ENCODE measurements at places on chromosomes 12 and 14.

DNA sequence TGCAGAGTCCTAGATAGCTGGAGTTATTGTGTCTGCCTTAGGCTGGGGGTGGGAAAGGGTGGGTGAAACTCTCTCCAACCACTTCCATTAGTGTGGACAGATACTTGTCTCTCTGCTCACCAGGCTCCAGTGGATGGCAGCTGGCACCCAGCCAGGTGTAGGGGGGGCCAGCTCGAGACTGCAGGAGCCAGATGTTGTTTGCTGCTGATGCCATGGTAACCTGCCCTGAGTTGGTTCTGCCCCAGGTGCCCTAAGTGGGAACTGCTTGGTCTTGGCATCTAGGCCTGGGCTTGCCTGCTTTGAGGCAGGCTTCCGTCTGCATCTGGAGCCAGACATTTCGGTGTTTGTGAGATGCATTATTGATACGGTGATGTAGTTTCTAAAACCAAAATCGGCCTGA, 82.2 kb downstream of the ADCK1 start:
- DNase-seq, result no peak

DNA sequence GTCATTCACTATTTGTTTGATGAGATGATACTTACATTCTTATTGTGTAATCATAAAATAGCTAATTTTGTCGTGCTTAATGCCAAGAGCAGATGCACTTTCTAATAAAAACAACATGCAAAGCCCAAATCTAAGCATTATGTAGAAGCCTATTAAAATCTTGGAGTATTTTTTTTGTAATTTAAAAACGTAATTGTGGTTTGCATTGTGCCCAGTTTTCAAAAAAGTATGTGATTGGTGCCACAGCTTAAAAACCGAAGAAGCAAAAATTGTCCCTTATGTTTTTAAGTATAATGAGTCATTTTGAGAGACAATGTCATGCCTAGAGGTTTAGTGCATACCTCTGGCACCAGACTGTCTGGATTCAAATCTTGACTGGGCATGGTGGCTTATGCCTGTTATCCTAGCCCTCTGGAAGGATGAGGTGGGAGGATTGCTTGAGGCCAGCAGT, 464.8 kb upstream of the RGS6 start:
- DNase-seq, result no peak

- no peak for DNase-seq
Observed at GRCh38 chr12:2960390-2960956, 1.3 kb downstream of the TEAD4 start.

GRCh38 chr12:50127546-50127945, 15.5 kb downstream of the COX14 start:
- no peak for DNase-seq

DNA sequence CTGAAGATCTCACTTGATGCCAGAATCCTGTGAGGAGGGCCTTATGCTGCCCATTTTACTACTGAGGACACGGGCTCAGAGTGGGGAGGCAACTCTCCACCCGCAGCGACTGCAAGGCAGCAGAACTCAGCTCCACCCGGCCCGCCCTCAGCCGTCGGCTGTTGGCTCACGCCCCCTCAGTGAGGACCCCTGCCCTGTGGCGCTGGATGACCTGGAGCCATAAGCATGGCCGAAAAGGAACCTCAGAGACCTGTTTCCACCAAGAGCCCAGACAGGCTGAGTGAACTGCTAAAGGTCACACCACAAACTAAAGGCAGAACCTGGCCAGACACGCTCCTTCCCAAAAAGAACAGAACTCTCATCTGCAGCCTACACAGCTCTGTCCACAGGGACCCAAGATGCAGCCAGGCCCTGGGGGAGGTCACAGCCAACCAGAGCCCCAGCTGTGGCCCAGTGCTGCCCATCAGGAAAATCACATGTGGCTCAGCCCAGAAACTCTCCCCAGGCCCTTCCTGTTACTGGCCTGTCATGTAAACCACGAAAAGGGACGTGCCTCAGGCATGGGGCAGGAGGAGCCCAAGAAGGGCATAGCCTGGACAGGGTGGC, 32.8 kb downstream of the CCNK start:
- no peak for DNase-seq

DNA sequence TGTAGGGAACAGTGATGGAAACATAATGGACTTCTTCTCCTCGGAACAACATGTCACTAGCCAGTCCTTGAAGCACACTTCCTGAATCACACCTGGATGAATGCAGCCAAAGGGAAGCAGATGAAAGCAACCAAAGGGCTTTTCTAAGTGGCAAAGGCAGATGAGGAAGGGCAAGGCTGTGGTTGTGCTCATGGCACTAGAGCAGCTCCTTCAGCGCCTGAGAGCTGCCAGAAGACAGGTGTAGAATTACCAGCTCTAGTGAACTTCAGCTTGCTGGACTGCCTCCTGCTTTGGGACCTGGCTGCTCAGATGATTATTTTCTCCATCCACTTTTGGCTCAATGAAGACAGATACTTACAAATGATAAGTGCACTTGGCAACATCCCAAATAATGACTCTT, 1372.1 kb upstream of the SEL1L start:
- no peak for DNase-seq

DNA sequence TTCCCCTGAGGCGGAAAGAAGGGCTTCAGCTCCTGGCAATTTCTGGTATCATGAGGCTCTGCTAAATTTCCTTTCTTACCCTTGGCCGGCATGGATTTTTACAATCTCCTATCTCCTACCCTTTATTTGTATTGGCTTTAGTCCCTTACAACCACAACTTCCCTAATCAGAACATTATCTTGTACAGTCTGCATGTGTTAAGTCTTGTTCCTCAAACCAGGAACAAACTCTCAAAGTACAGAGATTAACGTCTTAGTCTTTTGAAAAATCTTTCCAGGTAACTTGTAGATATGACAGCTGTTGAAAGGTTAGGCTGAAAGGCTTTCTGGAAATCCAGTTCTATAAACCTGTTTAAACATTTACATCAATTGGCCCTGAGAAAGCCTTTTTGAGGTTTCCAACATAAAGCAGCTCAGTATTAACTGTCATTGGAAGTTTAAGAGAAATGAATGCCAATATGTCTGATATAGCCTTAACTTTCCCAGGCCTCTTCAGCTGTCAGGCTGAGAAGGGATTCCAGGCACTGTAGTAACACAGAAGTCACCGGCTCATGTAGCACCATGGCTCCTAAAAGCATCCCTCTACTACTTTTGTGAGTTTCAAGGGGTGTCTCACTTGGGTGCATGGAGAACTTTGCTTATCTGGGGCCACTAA, 360.5 kb downstream of the FUT8 start:
- DNase-seq, result peak; percentile 3

DNA sequence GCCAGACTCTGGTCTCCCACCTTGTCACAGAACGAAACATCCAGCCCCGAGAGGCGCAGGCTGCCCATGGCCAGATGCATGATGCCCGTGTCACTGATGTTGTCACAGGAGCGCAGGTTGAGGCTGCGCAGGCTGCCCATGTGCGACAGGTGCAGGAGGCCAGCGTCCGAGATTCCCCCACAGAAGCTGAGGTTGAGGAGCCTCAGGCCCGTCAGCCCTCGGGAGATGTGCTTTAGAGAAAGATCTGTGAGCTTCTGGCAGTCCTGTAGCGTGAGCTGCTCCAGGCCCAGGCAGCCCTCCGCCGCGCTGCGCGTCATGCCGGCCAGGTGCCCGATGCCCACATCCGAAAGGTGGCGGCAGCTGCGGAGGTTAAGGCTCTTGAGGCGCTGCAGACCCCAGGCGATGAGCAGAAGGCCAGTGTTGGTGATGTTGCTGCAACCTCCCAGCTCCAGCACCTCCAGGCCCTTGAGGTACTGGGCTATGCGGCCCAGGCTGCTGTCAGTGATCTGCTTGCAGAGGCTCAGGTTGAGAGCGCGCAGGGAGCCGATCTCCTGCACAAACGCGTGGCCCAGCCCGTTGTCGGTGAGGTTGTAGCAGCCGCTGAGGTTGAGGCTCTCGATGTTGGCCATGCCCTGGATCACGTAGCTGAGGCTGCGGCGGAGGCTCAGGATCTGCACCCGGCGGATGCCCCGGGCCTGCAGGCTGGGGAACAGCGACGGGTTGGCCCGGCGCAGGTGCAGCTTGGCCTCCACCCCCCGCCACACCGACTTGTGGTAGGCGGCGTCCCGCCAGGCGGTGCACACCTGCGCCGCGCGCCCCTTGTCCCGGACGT, 991 bp downstream of the FBXL14 start:
- no peak for DNase-seq

DNA sequence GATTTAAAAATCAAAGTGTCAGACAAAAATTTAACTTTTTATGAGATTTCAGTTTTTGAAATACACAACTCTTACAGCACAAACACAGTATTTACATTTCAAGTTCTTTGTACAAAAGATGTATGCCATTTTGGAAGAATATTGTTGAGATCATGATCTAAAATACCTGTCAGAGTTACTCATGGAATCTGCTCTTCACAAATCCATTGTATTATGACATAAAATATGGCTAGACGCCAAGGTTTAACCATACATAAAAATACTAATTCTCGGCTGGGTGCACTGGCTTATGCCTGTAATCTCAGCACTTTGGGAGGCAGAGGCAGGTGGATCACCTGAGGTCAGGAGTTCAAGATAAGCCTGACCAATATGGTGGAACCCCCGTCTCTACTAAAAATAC, 6.2 kb upstream of the SYCP3 start:
- DNase-seq, result no peak

GRCh38 chr12:111753144-111753881, 13.4 kb upstream of the ALDH2 start:
- DNase-seq, result peak; percentile 61

- no peak for DNase-seq
Observed at GRCh38 chr12:113528606-113529293, 57.1 kb upstream of the LHX5 start.

- no peak for DNase-seq
Observed at GRCh38 chr12:104415342-104415980, 41.3 kb upstream of the CHST11 start.

DNA sequence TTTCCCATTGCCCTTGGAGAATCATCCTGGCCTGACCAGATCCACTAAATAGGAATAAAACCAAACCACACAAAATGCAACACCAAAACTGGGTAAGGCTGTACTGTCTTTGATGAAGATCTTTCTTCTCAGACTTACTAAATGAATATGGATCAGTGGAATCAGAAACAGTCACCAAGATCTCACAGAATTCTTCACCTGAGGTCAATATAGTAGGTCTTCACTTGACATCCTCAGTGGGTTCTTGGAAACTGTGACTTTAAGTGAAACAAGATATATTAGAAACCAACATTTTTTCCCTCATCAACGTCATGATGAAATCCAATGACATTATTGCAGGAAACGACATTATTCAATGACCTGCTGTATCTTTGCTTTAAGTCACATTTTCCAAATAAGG, 526.2 kb downstream of the FUT8 start:
- DNase-seq, result no peak

Data from suppressor macrophage treated with lipopolysaccharide for 4 hours (primary cell).